ENCODE measurements at places on chromosomes 5 and 9.

DNA sequence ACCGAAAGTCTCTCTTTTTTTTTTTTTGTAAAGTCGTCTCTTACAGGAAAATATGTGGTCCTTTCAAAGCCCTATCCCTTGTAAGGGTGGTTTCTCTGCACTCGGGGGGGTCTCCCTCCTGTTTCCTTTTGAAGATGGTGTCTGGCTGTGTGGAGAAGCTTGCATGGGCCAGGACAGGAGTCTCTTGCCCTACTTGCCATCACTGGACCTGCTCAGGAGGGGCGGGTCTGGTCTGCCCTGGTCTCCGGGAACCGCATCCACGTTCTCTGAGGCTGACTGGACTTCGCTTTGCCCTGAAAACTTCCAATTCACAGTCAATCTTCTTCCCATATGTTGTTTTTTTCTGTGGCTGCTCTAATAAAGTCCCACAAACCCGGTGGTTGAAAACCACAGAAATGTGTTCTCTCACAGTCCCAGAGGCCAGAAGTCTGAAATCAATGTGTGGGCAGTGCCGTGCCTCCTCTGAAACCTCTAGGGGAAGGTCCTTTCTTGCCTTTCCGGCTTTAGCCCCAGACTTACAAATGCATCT, 92.9 kb upstream of the IER5L start:
- ATAC-seq = no peak

DNA sequence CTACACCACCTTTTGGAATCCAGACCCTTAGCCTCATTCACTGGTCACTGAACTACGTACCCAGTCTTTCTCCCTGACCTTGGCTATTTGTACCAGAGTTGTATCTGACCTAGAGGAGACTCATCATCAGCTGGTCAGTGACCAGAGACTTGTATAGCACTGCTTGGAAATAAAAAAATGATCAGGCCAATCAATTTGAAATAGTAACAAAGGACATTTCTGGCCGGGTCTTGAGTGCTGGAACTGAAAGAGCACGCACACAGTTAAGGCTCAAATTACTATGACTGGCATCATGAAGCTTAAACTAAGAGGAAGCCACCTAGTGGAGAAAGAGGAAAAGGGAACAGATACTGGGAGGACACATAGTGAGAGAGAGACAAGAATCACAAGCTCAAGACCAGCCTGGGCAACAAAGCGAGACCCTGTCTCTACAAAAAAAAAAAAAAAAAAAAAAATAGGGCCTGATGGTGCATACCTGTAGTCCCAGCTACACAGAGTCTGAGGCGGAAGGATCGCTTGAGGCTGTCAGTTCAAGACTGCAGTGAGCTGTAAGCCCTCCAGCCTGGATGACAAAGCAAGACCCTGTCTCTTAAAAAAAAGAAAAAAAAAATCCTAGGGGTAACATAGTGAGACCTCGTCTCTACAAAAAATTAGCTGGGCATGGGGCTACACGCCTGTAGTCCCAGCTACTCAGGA, 12.8 kb upstream of the SRP19 start:
- peak; percentile 83 for ATAC-seq

DNA sequence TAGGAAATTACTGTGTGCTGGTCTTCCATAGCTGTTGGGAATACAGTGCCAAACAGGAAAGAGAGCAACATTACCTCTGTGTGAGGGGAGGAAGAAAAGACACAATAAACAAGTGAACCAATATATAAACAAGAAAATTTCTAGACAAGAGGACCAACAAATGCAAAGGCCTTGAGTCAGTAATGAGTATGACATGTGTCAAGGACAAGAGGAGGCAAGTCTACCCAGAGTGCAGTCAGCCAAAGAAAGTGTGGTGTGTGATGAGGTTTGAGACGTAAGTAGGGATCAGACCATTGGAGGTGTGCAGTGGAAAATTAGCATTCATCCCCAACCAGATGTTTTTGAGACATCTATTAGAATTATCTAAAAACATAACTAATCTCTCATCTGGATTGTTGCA, 69.5 kb upstream of the CDH6 start:
- ATAC-seq = no peak

GRCh38 chr9:91289244-91289643, 72.5 kb downstream of the AUH start:
- no peak for ATAC-seq

DNA sequence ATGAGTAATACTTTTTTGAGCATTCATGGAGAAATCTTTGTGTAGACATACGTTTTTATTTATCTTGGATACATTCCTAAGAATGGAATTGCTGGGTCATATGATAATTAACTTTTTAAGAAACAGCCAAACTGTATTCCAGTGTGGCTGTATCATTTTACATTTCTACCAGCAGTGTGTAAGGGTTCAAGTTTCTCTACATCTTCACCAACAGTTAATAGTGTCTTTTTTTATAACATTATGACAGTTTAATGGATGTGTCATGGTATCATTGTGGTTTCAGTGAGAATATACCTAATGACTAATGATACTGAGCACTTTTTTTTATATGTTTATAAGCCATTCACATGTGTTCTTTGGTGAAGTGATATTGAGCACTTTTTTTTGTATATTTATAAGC, 52.4 kb downstream of the NIPBL start:
- no peak for ATAC-seq

- ATAC-seq = no peak
Measured at GRCh38 chr9:107389617-107390071, 99.9 kb downstream of the KLF4 start.

DNA sequence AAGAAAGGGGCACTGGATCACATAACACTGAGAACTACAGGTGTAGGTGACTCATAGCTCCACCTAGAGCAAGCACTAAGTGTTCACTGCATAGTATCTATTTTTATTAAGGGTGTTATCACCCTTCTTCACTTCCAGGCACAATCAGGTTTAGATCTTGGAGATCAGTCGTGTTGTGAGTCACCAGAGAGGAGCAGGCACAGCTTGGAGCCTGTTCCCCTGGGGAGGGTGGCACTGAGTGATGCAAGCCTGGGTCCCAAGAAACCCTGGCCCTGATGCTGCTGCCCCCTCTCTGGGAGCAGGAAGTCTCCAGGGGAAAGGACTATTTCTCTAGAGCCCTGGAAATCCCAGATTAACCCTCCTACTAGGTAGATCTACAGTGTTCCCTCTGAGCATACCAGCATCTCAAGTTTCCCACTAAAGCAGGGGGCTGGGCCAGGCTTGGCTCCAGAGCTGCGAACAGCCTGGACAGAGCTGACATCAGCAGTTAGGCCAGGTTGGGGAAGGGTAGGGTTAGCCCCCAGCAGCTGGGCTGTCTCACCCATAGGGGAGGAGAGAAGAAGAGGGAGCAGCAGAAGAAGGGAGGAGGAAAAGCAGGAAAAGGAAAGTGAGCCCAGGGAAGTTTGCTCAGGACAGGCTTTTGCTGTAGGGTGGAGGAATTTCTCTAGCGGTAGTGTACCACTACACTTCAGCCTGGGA, 28.1 kb upstream of the SPINK4 start:
- peak; percentile 55 for ATAC-seq

DNA sequence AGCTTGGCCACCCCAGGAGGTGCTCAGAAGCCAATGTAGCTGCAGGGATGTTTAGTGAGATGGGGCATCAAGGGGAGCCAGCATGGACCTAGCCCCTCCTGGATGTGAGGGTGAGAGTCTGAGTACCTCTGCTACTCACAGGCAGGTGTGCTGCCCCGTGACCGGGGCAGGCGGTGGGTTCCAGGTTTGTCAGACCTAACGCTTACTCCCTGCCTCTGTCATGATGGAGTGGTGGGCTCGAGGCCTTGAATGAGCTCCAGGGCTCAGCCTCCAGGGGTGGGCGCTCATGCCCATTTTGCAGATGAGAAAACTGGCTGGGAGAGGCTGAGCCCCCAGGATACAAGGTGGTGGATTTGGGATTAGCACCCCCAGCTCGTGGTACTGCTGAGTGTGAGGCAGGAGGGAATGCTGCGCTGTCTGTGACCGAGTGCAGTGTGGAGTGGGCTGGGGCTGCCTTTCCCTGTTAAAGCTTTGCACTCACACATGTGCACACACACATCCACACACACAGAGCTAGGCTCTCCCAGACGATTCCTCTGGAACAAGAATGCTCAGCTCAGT, 1.5 kb downstream of the RXRA start:
- no peak for ATAC-seq

DNA sequence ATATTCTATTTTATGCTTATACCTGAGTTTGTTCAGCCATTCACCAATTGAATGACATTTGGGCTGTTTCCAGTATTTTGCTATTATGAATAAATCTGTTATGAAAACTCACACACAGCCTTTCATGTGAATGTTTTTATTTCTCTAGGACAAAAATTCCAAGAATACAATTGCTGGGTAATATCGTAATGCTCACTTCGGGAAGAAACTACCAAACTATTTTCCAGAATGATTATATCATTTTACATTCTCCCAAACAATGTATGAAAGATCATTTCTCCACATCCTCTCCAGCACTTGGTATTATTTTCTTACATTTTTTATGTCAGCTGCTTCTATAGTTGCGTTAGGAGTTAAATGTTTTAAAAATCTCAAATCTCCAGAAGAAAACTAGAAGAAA, 58.3 kb upstream of the LHFPL2 start:
- no peak for ATAC-seq

GRCh38 chr5:154498591-154498990, 20.6 kb upstream of the HAND1 start:
- no peak for ATAC-seq

GRCh38 chr5:93580927-93581445, at the start of gene NR2F1-AS1:
TSS of gene NR2F1-AS1 (minus strand) at chr5:93581219.
- ATAC-seq = peak; percentile 6

- no peak for ATAC-seq
Measured at GRCh38 chr5:64963278-64963677, 194.5 kb downstream of the CWC27 start.

GRCh38 chr9:89436326-89436725, 61.6 kb downstream of the SEMA4D start:
- ATAC-seq = no peak

DNA sequence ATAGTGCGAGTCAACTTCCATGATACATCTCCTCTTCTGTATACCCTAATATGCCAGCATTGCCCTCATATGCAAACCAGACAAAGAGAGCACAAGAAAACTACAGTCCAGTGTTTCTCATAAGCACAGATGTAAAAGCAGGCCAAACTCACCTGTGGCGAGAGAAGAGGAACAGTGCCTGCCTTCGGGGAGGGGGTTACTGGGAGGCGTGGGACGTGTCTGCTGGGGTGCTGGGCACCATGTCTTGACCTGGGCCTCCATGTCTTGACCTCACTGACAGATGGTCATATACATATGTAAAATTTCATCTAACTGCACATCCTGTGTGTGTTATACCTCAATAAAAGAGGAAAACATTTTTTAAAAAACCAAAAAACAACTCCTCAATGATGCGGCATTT, 159.3 kb upstream of the PPP1R26 start:
- no peak for ATAC-seq

DNA sequence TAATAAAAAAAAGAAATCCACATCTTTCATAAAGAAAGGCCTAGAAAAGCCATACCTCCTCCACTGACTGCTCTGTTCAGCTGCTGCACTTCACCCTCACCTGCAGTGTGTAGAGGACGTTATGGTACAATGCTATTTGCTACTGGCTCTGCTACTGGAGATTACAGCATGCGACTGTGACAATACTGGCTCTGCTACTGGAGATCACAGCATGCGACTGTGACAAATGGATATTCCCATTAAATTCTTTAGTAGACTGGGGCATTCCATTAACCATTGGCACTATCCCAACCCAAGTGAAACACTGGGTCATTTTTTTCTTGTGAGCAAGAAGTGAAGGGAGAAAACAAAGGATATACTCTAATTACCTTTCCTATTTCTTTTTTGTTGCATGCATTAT, 1063.5 kb upstream of the DMAC1 start:
- ATAC-seq = no peak

DNA sequence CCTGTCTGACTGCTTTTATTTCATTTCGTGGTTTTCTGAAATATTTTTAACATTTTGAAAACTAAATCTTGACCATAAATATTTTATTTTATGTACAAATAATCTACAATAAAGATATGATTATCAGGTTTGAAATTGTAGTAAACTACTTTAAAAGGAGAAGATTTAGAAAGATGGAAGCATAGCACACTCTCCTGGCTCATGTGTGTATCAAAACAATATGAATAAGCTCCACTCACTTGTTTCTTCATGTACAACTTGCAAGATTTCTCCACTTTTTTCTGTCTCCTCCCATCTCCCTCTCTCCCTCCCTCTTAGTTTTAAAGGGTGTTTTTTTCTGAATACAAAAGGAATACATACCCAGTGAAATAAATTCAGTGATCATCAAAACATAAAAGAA, 15.4 kb upstream of the VPS13A start:
- no peak for ATAC-seq

GRCh38 chr5:178469975-178470759, 120.0 kb downstream of the COL23A1 start:
- no peak for ATAC-seq

GRCh38 chr9:99004717-99005460, 61.2 kb downstream of the COL15A1 start:
- ATAC-seq = no peak

DNA sequence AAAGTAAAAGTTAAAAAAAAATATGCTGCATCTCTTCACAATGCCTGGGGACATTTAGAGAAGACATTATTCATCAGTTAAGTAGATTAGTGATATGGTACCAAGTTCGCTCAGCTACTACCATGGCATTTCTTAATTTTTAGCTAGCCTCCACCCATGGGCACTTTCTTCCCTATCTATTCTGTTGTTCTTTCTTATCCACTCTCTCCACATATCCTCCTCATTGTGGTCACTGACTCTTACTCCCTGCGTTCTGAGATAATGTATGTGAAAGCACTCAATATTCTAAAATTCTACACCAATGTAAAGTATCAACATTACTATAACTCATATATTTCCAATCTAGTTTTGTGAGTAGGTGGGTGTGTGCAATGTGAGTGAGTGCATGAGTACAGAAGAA, 609.7 kb upstream of the DAB2 start:
- no peak for ATAC-seq

- no peak for ATAC-seq
Measured at GRCh38 chr5:56482363-56482762, 249.2 kb upstream of the ANKRD55 start.

GRCh38 chr9:76269789-76270188, 124.4 kb downstream of the RFK start:
- peak; percentile 72 for ATAC-seq

DNA sequence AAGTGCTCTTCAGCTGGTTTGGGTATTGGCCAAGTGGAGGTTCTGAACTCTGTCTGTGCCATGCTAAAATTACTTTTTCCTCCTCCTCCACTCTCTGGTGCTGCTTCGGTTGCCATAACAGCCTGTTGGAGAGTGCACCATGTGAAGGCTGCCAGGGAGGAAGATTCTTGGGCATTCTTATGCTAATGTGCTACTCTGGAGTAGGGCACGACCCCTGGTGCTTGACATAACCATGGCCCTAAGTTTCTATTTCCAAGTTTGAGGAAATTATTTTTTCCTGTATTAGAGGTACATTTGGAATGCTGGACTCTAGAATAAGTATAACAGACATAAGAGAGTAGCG, 111.6 kb downstream of the ARHGAP26 start:
- peak; percentile 60 for ATAC-seq

GRCh38 chr5:81783401-81783800, 32.5 kb upstream of the SSBP2 start:
- no peak for ATAC-seq

GRCh38 chr5:79526493-79526892, 12.6 kb upstream of the HOMER1 start:
- ATAC-seq = no peak
